ENCODE measurements at places on chromosomes 2 and 18.

DNA sequence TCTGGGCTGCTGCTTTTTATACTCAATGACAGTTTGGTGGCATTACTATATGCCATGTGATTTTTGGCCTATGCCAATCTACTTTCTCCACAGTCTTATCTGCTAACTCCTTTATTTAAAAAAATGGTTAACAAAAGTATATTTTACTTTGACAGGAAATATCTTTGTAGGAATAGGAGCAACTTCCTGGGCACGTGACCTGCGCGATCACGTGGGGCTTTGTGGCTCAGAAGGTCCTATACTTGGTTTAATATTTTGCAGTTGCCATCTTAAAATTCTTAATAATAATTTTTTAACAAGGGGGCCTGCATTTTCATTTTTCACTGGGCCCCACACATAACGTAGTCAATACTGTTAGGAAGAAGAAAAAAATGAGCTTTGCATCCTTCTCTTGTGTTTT lies 249.7 kb downstream of the ACTR3 start:
- no peak for ATAC-seq

DNA sequence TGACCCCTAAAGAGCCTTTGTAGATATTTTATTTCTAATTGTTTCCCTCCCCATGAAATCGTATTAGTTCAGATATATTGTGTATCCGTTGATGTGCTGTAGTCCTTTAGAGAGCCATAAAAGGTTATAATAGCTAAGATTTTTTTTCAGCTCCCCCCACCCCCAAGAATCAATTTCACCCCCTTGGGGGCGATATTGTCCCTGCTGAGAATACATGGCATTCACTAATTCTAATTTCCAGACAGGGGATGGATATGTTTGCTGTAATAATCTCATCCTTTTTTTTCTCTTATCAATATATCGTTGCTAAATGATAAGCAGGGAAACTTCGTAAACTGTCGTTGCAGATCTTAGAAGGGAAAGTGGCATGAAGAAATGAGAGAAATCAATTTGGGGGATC lies 530.7 kb downstream of the TMEM182 start:
- ATAC-seq: no peak

GRCh38 chr2:63755965-63756364 lies 85.7 kb upstream of the UGP2 start:
- no peak for ATAC-seq

DNA sequence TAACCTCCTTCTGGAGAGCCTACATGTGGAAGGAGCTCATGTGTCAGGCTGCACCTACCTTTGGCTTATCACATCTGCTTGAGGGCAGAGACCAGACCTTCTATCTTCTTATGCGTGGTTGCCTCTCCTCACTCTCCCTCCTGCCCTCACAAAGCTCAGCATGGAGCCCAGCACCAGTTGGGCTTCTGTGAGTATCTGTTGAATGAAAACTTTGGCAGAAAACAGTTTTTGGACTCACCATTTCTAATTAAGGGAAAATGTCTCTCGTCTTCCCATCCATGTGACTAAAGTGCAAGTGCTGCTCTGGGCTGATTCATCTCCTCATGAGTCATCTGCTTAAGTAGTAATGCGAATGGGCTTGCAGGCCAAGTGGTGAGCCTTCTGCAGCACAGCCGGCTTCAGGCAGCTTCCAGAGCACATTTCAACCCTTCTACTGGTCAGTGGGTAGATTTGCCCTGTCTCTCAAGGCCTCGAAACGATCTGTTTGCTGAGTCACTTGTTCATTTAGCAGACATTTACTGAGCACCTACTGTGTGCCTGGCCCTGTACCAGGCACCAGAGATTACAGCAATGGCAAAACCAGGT lies 102.6 kb downstream of the VSNL1 start:
- peak; percentile 79 for ATAC-seq

DNA sequence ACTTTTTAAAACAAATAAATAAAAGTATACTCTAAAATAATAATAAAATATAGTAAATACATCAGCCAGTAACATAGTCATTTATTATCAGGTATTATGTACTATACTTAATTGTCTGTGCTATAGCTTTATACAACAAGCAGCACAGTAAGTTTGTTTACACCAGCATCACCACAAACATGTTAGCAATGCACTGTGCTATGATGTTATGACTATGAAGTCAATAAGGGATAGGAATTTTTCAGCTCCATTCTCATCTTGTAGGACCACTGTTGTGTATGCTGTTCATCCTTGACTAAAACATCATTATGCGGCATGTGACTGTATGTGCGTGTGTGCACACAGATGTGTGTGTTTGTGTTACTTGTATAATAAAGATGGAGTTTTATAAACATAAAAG lies 137.5 kb downstream of the LYPD6B start:
- no peak for ATAC-seq
